CD4-positive, alpha-beta T cell treated with Interleukin-17A for 4 hours (primary cell): ENCODE measurements at places on chromosomes 4 and X.

- DNase-seq: no peak
These were observed 241.3 kb upstream of the SFRP2 start for GRCh38 chr4:154030152-154030551.

DNA sequence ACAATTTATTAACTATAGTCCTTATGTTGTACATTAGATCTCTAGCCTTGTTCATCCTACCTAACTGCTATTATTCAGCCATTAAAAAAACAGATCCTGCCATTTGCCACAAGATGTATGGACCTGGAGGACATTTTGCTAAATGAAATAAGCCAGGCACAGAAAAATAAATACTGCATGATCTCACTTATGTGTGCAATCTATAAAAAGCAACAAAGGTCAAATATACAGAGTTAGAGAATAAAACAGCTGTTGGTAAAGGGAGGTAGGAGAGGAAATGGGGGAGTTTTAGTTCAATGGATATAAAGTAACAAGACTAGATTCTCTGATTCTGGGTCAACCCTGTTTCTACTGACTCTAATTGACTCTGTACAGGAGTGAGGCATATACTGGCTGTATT lies 103.3 kb upstream of the FAM9C start:
- DNase-seq: no peak

DNA sequence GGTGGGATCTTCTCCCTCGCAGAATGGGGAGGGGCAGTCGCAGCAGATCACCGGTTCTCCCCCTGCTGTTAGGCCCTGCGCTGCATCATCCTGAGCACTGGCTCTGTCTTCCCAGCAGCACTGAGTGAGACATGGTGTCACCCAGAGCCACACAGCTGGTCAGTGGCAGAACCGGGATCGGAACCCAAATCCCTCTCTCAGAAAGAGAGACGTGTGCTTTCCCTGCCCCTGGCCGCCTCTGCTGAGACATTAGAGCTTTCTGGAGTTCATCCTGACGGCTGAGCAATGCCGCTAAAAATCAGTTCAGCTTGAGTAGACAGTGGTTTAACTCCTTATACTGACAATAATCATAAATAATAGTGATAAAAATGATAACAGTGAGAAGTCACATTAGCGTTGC lies 87.9 kb downstream of the EVC start:
- DNase-seq: no peak

DNA sequence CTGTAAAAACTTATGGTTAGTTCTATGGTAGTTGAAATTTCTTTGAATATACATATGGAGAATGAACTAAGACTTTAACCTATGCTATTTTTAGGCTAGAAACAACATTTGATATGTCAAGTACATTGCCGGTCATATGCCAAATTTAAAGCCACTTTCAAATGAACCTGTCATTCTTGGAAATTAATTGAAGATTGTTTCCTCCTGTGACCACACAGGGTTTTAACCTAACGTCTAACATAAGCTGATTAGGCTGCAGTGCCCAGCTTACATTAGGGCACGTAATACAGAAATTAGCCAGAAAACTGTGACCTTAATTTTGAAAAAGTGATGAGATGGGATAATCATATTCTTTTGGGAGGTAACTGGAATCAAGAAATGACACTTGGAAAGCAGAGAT lies 645.9 kb downstream of the FSTL5 start:
- DNase-seq: no peak

DNA sequence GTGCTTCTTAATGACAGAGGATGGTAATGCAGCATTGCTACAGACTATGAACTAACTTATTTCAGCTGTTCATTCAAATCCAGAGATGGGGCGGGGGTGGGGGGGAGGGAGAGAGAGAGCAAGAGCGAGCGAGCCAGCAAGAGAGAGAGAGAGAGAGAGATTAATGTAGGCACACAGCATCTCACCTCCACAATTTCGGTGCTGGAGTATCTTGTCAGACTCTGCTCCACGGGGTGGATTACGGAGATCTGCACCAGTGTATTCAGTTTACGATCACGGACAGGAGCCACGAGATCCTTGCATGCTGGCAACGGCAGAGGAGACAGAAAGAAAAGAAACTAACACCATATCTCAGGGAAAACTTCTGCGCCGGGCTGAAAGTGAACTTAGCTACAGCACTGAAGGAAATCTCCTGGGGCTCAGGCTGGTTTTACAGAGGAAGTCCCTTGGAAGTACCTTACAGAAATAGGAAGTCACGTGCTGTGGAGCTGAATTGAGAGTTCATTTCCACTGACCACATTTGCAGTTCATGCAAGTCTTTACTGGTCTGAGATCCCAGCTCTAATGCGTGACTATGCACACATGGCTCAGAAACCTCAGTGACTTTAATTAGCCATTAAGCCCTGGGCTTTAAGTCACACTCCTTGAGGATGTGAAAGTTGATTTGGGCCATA lies 440.9 kb downstream of the INPP4B start:
- peak; percentile 63 for DNase-seq

DNA sequence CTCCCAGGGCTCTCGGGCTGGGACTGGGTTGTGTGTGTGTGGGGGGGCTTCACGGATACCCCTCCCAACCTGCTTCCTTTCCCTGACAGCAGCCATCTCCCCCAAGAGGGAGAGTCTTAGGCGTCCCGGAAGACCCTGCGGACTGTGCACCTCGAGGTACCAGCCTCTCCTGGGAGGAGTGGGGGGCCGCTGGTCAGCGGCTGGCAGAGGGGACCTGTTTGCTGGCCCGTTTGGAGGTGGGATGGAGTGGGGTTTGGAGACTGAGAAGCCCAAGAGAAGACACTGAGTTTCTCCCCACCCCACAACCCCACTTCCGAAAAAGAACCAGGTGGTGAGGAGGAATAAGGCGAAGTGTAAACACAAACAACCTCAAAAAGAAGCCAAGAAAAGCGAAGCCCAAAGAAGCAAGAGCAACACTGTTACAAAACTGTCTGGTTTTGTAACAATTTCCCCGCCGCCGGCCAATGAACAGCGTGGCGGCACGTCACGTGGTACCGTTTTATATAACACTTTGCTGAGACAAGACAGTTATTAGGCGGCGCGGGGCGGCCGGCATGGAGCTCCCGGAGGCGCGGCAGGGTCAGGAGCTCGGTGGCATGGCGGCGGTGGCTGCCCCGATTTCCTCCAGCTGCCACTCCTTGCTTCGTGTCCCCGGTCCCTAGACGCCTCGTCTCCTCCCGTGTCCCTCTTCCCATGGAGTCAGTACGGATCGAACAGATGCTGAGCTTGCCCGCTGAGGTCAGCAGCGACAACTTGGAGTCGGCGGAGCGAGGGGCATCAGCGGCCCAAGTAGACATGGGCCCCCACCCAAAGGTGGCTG lies at the start of gene LONRF3:
Gene LONRF3 (plus strand): TSS at position 531 of the 820 bp plus-strand sequence. CDS start 163 bp downstream, at position 694.
- peak; percentile 75 for DNase-seq

DNA sequence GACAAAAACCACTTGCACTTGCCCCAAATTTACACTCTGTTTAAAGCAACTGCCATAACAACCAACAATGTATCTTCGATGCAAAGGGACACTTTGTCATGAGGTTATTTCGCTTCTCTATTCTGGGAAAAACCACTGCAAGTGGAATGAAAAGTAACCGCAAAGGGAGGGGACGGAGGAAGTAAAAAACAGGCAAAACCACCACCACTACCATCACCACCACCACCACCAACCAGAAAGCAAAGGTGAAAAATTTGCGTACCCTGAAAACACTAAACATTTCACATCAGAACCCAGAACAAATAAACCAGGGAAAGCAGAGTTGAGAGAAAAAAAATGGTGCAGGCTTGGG lies 1.2 kb upstream of the N4BP2 start:
- no peak for DNase-seq

GRCh38 chrX:13748486-13748885 lies 13.9 kb downstream of the OFD1 start:
- no peak for DNase-seq

- no peak for DNase-seq
These were observed 55.9 kb upstream of the GABRA2 start for GRCh38 chr4:46445710-46446314.

DNA sequence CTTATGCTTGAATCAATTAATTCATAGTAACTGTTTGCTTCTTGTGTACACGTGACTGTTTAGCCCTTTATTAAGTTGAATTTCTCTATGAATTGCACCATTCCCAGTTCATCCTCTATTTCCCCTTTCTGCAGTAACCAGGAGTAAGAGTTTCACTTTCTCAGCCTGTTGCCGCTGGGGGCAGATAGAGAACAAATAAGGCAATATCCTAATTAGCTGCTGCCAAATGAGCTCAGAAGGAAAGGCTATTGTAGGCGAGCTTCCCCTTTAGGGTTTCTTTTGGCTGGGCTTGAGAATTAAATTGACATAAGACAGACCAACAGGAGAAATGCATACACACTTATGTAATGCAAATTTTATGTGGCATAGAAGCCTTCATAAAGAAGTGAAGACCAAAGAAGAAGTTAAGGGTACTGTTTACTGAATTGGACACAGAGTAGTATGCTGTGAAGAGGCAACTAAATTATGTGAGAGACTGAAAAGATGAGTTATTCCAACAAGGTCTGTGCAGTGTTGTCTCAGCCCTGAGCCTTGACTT lies 1594.7 kb downstream of the TECRL start:
- DNase-seq: no peak

DNA sequence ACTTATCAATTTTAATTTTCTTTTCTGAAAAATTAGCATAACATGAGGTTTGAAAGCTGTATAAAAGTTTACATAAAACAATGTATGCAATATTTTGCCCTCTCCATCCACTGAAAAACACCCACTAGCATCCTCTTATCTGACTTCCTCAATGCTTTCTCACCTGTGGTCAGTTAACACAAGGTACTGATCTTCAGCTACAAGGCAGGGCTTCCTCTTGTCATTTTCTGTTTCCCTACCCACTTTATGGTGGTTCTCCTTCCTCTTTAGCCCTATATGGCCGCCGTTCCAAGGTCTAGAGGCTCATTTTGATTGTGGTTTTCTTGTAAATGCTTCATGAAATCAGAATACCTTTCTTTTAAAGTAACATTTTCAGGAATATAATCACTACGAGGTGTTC lies 618.6 kb upstream of the CPEB2 start:
- DNase-seq: no peak

DNA sequence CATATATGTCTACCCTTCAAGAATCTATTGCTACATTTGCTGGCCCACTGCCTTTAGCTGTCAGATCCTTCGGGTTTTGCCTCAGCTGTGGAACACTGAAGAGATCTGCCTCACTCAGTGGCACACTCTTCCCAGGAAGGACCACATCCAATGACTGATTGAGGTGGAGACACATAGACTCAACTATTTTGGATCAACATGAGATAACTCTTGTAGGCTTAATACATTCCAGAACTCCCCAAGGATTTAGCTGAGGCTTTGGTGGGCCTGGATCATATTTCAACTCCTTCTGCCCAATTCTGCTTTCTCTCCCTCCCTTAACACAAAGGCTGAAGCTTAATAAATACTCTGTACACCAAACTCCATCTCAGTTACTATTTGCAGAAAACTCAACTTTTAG lies 100.5 kb downstream of the CORIN start:
- no peak for DNase-seq

DNA sequence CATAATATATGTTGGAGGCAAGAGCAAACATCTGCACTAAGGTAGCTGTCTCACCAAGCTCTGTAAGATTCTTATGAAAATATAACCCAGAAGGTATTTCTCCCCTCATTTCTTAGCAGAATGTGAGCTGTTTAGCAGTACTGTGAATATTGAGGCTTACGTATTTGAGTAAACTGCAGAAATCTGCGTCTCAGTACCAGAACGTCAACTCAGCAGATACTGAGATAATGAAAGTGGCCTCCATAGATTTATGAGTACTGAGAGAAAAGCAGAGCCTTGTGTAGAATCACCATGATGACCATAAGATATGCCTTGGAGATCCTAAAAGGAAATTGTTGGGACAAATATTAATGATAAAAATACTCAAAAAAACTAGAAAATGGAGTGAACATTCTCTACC lies 296.7 kb upstream of the TECRL start:
- no peak for DNase-seq

DNA sequence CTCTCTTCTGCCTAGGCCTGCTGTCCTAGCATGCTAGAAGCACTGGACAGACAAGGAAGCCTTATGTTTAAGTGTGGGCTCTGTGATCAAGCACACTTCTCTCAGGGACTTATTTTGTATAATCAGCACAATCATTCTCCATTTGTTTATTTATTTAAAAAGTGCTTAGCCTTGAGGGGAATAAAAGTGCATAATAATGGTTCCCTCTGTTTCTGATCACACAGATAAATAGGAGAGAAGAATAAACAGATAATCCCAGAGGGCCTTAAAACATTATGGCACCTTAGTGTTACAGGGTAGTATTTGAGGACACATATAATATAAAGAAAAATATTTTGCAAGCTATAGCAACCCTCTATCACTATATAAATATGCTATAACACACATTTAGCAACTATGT lies 146.5 kb downstream of the UNC5C start:
- no peak for DNase-seq

GRCh38 chrX:37361596-37361995 lies 12.4 kb downstream of the PRRG1 start:
- no peak for DNase-seq

- no peak for DNase-seq
These were observed 205.9 kb downstream of the AASDH start for GRCh38 chr4:56181140-56181953.

DNA sequence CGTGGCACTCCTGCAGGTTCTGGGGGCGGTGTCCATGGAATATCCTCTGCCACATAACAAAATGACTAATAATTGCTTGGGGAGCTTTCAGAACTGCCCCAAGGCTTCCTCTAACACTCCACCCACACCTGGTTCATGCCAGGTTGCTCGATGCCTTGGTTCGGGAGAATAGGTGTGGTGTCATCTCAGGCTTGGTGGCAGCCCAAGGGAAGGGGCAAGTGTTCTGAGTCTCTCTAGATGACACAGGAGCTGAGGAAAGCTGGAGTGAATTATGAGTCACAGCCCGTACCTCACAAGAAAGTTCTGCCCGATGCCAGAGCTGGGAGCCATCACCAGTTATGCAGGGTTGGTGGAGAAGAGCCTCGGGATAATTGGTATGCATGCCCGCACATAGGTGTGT lies 14.7 kb downstream of the FTSJ1 start:
- no peak for DNase-seq

- DNase-seq: no peak
These were observed 35.5 kb upstream of the UGT2B7 start for GRCh38 chr4:69060651-69061308.

DNA sequence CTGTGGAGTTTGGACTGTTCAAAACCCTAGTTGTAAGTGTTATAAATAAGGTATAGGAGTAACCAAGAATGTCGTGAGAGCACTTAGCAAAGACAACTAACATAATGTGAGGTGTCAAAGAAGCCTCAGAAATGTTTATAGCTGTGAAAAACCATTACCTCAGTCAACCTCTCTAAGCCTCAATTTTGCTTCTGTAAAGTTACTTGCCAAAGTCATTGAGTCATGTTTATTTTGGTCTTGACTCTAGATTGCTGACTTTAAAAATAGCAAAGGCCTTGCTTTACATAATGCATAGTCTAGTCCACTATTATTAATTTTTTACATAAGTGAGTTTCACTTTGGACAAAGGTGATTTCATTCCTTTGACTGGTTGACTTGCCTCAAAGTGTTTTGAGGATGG lies 257.6 kb upstream of the CXXC4 start:
- DNase-seq: no peak

DNA sequence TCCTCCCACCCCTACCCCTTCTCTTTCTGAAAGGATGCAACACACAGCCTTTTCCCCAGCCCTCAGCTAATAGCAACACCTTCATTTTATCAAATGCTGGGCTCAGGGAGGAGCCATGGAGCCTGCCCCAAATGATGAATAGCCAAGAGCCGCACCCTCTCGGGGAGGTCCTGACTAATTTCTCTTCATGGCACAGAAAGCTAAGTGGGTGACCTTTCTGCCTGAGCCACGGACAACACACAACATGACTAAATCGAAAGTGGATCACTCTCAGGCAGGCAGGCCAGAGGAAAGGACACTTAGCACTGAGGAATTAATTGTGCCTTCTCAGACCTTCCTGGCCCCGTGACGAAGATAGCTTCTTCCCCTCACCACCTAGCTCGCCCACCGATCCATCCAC lies 165.1 kb upstream of the RAI2 start:
- DNase-seq: no peak
